ENCODE measurements at places on chromosomes 5 and 9.

GRCh38 chr5:173763410-173763809 lies 124.7 kb upstream of the CPEB4 start:
- DNase-seq = no peak

GRCh38 chr9:75892216-75892911 lies 1.9 kb downstream of the PCSK5 start:
- DNase-seq = no peak

DNA sequence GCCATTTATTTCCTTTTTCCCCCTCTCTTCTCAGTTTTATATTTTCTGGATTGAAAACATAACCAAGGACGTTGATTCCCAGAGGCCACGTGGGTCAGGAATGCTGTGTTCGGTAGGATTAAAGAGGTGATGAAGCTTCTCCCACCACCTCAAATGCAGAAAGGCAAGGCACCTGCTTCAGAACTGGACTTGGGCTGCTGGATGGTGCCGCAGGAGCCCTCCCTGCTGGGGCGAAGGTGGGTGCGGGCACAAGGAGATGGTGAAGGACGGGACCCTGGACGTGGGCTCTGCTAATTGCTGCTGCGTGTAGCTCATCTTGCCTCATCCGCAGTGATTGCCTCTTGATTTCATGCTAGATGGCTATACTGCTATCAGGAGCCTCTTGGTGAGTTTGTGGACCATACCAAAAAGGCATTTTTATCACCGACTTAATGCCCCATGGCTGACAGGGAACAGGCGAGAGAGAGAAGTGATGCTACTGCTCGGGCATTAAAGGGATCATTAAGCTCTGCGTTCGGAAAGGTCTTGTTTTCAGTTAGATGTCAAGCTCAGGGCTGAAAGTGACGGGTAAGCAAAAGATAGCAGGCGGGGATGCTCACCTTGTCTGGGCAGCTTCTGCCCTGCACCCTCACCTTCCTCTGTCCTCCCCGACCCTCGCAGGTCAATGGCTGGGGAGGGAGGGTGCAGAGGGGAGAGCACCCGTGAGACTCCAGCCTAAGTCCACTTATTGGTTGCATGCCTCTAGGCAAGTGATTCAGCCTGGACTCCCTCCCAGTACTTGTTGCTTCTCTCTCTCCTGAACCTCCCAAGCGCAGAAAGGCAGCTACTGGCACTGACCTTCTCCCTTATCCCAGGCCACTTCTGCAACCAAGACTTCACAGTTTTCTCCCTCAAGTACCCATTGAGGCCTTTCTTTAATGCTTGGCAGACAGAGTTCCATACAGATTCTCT lies 71.6 kb upstream of the FSTL4 start:
- no peak for DNase-seq

DNA sequence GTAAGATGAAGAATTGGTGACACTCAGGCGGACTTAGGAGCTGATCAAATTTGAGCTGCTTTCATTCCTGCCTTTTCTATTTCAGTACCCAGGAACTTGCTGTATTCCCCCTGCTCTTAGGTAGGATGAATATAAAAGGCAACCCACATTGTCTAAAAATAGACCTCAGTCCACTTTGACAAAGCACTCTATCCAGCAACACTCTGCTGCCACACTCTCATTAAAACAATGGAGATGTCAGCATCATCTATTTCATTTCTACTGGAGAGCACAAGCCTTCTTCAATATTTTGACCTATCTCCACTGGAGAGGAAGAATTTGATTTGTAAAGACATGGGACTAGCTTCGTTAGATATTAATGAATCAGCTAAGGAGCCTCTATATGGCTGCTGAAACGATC lies 468.4 kb downstream of the PTPRD start:
- no peak for DNase-seq

DNA sequence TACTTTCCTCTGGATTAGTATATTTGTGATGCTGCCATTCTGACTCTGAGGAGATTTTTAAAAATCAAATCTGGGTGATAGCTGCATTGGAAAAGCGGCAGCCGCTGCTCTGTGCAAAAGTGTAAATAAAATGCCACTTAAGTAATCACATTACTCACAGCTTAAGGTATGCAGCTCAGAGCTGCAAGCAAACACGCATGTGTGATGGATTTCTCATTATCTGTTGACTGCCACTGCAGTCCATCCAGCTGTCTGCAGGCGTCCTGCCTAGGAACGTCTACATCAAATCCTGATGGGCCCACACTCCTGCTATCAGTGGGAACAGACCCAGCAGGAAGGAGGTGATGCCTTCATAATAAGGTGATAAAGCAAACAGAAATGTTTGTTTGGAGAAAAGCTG lies 216.9 kb downstream of the SPOCK1 start:
- DNase-seq = no peak

GRCh38 chr5:180468732-180469585 lies 25.2 kb upstream of the CNOT6 start:
- no peak for DNase-seq

DNA sequence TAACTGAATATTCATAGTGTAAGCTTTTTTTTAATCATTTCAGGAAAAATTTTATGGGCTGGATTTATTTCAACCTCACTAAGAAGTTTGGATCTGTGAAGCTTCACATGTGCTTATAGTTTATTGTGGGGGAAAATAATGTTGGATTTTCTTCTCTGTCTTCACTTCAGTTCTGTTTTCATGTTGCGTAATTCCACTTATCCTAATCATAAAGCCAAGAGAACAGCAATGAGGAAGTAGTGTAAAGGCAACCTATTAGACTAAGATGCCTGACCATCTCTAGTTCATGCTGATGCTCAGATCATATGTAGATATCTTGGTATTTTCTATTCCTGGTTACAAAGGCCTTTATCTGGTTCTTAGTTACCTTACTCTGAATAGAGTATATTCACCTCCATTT lies 50.0 kb downstream of the CD180 start:
- DNase-seq = no peak

- DNase-seq = no peak
Observed at GRCh38 chr9:18253950-18254349, 220.0 kb upstream of the ADAMTSL1 start.

GRCh38 chr5:114467729-114468128 lies 105.9 kb downstream of the KCNN2 start:
- no peak for DNase-seq

DNA sequence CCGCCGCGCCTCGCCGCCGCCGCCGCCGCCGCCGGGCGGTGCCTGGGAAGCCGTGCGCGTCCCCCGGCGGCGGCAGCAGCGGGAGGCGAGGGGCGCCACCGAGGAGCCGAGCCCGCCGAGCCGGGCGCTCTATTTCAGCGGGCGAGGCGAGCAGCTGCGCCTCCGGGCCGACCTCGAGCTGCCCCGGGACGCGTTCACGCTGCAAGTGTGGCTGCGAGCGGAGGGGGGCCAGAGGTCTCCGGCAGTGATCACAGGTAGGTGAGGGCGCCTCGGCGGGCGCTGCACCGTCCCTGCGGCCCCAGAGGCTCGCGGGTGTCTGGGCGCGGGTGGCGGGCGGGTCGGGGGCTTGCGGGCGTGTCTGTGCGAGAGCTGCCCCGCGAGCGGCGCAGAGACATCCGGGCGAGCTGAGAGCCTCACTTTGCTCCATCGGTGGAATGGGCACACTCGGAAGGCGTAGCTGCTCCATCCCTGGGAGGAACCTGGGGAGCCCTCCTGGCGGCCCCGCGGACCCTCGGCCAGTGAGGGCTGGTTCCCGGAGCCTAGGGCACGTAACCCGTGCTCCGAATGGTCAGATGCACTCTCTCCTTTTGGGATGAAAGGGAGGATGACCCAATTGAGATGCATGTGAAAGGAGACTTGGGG lies 864 bp downstream of the PAPPA start:
- no peak for DNase-seq

DNA sequence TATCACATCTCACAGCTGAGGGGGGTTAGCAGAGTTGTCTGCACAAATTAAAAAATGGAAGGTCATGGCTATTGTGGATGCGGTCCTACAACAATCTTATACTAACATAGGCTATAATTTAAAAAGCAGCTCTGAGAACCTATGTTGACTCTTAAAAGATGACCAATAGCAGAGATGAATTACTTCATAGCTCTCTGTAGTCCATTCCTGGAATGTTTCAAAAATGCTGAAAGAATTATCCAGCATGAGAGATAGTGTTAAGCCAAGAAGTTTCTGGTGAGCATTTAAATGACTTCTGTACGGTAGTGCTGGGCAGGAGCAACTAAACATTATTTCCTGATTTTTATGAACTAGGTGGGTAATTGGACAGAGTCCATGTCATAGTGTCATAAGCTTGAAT lies 218.2 kb upstream of the NUDT12 start:
- DNase-seq = no peak

GRCh38 chr9:118761016-118761790 lies 608.0 kb downstream of the BRINP1 start:
- no peak for DNase-seq

GRCh38 chr5:32303755-32304120 lies 9.0 kb downstream of the MTMR12 start:
- no peak for DNase-seq

DNA sequence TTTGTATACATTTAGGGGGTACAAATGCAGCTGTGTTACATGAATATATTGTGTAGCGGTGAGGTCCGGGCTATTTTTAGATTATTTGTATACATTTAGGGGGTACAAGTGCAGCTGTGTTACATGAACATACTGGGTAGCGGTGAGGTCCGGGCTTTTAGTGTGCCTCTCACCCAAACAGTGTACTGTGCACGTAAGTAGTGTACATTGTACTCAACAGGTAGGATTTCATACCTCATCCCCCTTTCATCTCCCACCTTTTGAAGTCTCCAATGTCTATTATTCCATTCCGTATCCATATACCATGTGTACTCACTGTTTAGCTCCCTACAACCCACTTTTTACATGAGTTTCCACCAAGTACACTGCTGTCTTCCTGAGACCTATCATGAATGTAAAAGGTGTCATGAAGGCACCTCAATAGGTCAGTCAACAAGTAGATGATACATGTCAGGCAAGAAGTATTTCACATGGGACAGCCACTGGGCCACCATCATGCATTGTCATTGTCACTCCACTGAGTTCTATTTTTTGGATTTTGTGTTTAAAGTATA lies 27.7 kb downstream of the SKP1 start:
- DNase-seq = no peak

- no peak for DNase-seq
Observed at GRCh38 chr5:41404757-41405156, 105.6 kb downstream of the PLCXD3 start.

DNA sequence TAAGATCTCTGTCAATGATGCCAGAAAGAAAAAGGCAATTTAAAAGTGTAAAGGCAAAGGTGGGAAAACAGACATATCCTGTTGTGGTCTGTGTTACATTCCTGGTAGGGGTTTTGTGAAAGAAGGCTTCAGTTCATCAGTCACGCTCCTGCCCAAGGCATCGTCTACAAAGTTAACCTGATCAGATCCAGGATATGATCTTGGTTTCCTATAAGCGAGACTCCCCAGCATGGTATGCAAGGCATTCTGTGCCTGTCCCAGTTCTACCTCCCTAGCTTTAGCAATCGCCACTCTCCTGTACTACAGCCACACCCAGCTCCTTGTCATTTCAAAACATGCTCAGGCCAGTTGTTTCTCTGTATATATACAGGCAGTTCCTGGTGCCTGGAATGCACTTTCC lies 58.0 kb upstream of the PTPN3 start:
- DNase-seq = no peak

- no peak for DNase-seq
Observed at GRCh38 chr5:128777052-128777451, 188.2 kb upstream of the SLC27A6 start.

DNA sequence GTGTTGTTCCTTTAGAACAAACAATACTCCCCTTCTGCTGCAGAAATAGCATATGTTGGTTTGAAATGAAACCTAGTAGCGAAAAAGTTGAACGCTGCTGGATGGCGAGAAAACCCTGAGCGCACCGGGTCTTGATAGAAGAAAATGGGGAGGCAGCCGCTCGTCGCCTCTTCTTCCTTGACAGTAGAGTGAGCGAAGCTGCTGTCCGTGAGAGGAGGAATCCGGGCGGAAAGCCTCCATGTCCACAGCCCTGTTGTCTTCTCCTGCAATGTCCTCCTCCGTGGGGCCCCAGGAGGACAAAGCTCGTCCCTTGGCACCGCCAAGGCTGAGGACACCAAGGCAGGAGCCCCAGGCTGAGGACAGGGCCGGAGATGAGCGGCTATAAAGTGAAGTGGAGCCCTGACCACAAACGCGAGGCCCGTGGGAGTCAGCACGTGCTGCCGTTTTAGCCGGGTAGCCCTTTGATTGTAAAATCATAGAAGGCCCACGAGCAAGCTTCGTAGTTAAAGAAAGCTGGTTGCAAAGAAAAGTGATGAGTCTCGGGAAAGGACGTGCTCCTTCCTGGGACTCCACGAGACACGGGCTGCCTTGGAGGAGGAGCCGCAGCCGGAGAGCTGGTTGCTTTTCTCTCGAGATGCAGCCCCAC lies 35.6 kb downstream of the MRPL36 start:
- DNase-seq = no peak

DNA sequence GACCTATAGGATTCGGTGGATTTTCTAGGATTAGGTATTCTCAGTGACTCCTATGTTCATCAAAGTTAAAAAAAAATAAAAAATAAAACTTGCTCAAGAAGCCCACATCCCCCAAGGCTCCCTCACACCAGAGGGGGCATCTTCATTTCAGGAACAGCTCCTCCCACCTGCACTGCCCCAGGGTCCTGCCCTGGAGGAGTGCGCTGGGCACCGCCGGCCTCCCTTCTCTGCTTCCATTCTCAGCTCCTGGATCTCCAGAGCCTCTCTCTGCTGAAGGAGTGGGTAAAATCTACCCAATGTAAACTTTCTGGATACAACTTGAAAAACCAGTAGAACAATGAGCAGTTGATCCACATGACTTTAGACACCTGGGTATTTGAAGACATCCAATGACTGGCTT lies 359.8 kb upstream of the IRX4 start:
- no peak for DNase-seq

GRCh38 chr9:96871176-96871575 lies 16.9 kb upstream of the ZNF782 start:
- no peak for DNase-seq

- DNase-seq = no peak
Observed at GRCh38 chr9:87543251-87543650, 45.6 kb downstream of the DAPK1 start.

DNA sequence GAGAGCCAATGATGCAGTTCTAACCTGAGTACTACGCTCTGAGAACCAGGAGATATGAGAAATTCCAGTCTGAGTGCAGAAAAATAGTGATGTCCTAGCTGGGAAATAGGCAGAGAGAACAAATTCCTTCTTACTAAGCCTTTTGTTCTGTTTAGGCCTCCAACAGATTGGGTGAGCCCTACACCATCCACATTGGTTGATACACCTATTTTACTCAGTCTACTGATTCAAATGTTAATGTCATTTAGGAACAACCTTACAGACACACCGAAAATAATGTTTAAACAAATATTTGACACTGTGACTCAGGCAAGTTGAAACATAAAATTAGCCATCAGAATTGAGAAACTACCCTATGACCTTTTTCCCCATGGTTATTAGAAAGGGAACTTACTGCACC lies 333.9 kb upstream of the IZUMO3 start:
- DNase-seq = no peak
